Activated naive CD8-positive, alpha-beta T cell treated with anti-CD3 and anti-CD28 coated beads for 36 hours (primary cell): ENCODE measurements at places on chromosomes 13 and 19.
A peak's percentile ranks its signal among the peaks of the same experiment; 100 is the strongest.

GRCh38 chr13:106139377-106139776, 396.1 kb downstream of the EFNB2 start:
- no peak for DNase-seq

DNA sequence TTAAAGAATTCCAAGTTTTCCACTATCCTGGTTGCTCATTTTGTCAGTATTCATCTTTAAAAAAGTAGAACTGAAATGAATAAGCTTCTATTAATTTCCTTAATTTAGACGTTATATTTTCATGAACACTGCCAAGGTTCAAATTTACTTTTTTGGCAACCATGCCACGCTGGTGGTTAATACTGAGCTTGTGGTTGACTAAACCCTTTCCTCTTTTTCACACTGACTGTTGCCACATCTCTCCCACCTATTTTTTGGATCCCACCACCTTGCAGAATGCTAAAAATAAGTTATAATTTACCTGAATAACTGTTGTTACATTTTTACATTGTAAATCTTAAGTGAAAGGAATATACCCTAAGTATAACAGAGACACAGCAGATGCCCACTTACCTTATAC, 45.0 kb downstream of the FLT3 start:
- DNase-seq, result no peak

DNA sequence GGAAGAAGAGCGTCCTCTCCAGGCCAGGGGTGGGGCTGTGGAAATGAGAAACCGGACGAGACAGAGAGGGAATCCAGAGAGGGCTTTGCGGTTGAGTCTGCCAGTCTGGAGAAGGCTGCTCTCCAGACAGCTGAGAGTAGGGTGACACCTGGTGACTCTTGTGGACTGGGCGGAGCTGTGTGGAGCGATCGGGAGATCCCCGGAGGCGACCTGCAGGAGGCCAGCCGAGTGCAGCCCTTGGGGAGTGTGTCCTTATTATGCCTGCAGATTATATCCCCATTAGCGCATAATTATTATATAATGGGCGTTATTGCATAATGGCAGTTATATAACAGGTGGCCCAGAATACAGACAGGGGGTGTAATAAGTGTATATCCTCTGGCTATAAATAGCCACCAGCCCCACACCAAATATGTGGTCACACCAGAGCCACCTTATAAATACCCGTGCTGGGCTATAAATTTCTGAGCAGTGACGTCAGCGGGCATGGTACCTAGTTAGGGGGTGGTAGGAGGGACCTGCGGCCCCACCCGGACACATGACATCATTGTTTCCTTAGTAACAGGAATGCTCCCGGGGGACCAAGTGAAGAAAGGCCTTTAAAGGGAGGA, 41.2 kb downstream of the NFIX start:
- DNase-seq, result no peak

DNA sequence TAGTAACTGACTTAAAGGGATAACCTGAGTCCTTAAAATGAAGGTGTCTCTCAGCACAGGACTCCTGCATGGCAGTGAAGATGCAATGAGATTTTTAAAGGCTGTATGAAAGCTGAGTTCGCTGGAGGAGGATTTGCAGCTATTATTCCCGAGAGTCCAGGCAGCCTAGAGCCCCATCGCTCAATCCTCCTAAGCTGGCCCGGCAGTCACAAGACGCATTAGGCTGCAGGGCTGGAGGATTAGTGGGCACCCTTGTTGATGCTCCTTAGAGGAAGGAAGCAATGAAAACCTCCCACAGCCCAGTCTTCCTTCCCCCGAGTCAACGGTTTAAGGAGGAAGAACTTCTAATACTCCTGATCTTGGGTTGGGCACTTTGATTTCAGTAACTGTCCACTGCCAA, 239.5 kb downstream of the EFNB2 start:
- DNase-seq, result no peak

- no peak for DNase-seq
Observed at GRCh38 chr19:54462047-54462654, 1.4 kb downstream of the LENG9 start.

GRCh38 chr19:47481460-47482052, 2.5 kb downstream of the KPTN start:
- DNase-seq, result no peak

GRCh38 chr19:3114811-3115210, 20.6 kb downstream of the GNA11 start:
- DNase-seq, result no peak

DNA sequence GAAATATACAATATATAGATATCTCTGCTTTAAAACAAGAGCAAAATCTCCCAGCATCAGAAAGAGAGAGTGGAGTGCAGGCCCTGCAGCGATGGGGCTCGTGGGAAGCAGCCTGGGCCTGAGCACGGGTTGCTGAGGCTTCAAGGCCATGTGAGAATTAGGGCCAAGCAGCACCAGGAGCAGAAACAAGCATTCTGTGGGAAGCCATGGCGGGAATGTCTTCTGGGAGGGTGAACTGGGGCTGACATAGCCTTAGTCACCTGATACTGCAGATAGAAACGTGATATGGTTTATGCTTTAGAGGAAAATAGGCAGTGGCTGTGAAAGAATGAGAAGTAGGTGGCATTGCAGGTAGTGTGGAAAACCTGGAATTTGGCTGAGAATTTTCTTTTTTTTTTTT, 472.3 kb downstream of the IRS2 start:
- no peak for DNase-seq

- no peak for DNase-seq
Observed at GRCh38 chr13:79678100-79678499, 197.1 kb downstream of the NDFIP2 start.

DNA sequence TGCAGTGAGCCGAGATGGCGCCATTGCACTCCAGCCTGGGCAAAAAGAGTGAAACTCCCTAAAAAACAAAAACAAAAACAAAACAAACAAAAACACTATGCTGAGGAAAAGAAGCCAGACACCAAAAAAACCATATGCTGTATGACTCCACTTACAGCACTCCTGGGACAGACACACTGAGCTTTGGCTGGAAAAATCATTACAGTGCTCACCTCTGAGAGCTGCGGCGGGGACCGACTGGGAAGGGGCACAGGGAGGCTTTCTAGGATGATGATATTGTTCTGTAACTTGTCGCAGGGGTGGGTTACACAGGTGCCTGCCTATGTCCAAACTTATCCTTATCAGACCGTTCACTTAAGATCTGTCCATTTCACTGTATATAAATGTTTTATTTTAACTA, 7.8 kb downstream of the PNMA8A start:
- DNase-seq, result no peak

- DNase-seq, result no peak
Observed at GRCh38 chr13:62040806-62041205, 625.2 kb upstream of the PCDH20 start.

DNA sequence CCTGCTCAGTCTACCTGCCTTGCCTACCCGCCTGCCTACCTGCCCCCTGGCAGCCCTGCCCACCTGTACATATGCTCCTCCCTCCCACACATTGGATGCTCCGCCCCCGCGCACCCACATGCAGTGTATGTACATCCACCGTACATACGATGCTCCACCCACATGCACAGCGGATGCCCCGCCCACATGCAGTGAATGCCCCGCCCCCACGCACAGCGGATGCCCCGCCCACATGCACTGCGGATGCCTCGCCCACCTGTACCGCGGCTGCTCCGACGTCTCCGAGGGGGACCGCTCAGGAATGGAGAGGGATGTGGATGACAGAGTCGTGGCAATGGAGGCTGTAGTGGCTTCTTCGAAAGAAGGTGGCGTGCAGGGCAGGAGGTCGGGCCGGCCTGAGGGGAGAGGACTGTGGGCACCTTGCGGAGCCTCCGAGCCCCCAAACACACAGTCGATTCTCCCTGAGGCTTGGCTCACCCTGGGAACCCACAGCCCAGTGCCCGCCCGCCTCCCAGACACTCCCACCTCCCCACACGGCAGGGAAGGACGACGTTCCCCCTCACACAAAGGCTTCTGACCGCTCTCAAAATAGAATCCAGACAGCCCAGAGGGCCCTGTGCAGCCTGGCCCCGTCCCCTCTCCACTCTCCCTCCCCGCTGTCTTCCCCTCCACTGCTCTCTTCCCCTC, 16.5 kb upstream of the CACTIN start:
- peak; percentile 31 for DNase-seq

- no peak for DNase-seq
Observed at GRCh38 chr19:44587963-44588770, 25.2 kb upstream of the IGSF23 start.

GRCh38 chr19:55259540-55260210, 858 bp upstream of the PPP6R1 start:
- no peak for DNase-seq

DNA sequence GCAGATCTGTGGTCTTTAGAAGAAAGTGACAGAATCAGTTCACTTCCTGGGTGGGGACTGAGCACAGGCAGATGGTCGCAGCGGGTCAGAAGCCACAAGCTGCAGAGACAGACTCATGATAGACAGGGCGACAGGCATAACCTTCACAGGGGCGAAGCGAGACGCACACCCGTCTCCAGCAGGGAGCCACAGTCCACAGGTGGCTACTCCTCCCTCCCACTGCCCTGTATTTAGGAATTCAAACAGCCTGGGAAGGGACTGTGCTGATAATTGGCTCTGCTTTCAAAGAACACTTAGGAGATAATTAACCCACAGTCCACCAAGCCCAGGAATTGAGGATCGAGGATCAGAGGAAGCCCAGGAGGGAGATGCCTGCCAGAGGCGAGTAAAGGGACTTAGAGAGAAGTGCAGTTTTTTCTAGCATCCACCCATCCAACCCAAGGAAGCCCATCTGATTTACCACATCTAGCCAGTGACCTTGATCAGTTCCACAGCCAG, 23.2 kb downstream of the RFX2 start:
- no peak for DNase-seq

- no peak for DNase-seq
Observed at GRCh38 chr13:112117258-112117954, 50.5 kb downstream of the SOX1 start.

- no peak for DNase-seq
Observed at GRCh38 chr19:6718741-6719539, 1.5 kb downstream of the C3 start.

GRCh38 chr19:739998-740715, 10.8 kb upstream of the MISP start:
- DNase-seq, result no peak

- peak; percentile 67 for DNase-seq
Observed at GRCh38 chr19:2455851-2456570, 748 bp downstream of the LMNB2 start.

- DNase-seq, result no peak
Observed at GRCh38 chr13:75850916-75851315, 214.8 kb downstream of the LMO7 start.

DNA sequence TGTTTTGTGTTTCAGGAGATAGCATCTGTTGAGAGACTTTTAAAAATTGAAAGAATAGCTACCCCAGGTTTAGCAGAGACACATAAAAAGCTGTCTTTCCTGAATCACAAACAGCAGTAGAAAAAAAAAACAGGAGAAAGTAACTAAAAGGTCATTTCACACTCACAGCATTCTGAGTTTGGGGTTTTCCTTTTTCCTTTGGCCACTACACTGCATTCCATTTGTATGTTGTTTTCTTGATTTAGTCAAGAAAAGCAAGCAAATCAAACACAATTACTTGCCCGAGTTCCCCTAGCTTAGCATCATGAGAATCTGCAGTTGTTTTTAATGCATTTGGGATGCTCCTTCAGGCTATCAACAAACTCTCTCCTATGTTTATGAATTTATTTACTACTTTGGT, 161.0 kb downstream of the KCTD12 start:
- no peak for DNase-seq

- peak; percentile 34 for DNase-seq
Observed at GRCh38 chr19:9498183-9498902, at the start of gene ZNF560. Gene ZNF560 (minus strand): TSS chr19:9498616. CDS start chr19:9475313, 23,303 bp downstream.

DNA sequence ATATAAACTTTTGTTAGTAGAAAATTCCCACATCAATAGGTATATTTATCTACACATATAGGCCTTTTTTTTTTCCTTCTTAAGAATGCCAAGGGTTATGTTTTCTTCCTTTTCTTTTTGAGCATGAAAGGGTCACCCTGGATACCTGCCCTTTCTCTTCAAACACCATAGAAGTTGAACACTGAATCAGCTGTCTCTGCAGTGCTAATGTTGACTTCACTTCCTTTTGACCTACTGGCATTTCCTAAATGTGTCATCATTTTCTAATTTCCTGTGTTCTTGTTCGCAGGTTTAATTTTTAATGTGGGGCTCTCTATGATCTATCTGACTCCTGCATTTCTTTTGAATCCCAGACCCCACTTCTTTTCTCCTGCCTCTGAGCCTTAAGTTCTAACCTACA, 532.0 kb downstream of the GPC6 start:
- DNase-seq, result no peak

- DNase-seq, result no peak
Observed at GRCh38 chr13:86922936-86923335, 748.2 kb upstream of the SLITRK5 start.

DNA sequence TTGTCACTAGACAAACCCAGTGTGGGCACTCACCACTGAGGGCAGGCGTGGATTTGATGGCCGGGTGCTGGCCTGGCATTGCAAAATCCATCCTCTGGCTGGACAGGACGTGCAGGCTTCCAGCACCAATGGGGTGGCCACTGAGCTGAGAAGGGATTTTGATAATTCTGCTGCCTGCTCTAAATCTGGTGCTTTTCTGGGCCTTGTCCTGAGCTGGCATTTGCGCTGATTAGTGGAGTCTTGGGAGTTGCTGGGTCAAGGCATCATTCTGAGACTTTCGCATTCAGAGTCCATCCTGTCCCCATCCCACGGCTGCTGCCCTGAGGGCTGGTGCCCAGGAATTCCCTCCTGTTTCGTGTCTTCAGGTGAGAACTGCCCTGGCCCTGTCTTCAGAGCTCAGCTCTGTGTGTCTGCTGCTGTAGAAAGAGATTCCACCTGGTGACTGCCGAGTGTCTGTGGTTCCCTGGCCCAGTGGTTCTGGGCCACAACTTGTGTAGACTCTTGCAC, 65.9 kb upstream of the MCF2L start:
- DNase-seq, result no peak

DNA sequence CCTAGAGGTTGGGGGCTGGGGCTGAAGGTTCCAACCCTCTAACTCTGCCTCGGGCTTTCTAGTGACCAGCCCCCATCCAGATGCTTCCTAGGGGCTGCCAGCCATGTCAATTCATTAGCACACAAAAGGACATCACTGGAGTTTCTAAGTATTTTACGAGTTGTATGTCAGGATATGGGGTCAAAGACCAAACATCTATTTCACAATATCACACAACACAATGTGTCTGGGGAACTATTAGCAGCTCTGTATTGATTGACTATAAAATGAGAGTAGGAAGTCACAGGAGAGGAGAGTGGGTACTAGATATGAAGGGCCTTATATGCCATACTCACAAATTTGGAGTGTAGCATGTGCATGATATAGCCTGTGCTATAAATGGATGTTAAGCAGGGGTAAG, 42.1 kb downstream of the LPAR6 start:
- DNase-seq, result no peak

- DNase-seq, result peak; percentile 64
Observed at GRCh38 chr19:45424191-45425058, 708 bp upstream of the ERCC1 start.
